ENCODE measurements at places on chromosomes 16 and 17.

GRCh38 chr17:72587773-72588511 lies 467.1 kb downstream of the SOX9 start:
- DNase-seq, result no peak

DNA sequence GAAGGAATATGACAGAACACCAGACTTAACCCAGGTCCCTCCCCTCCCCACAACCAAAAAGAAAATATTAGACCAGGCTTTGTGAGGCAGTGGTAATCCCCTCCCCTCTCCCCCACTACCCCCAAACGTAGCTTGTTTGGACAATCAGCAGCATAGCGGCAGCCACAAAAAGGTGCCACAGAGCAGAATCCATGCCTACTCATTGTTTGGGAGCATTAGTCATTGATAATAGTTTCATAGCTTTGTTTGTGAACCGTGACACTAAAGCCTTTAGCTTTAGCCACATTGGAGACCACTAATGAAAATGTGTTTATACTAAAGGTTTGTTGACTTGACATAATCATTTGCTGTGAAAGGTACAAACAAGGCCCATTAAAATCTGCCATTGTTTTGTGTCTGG lies 65.1 kb downstream of the NUP93 start:
- DNase-seq, result no peak

- DNase-seq, result no peak
These were observed at the start of gene FBXO39 for GRCh38 chr17:6775871-6776405. TSS of gene FBXO39 (plus strand) at chr17:6776215. CDS start at chr17:6779869, 3,654 bp downstream.

GRCh38 chr17:75589919-75590303 lies 2.3 kb downstream of the MYO15B start:
- no peak for DNase-seq

GRCh38 chr17:68718465-68718864 lies 117.3 kb upstream of the FAM20A start:
- DNase-seq, result no peak

- no peak for DNase-seq
These were observed 33.6 kb downstream of the HAPSTR1 start for GRCh38 chr16:9124908-9125584.

- peak; percentile 22 for DNase-seq
These were observed 2.0 kb downstream of the DYNLL2 start for GRCh38 chr17:58085039-58085715.

- DNase-seq, result no peak
These were observed 6.7 kb downstream of the PIPOX start for GRCh38 chr17:29049541-29050145.

DNA sequence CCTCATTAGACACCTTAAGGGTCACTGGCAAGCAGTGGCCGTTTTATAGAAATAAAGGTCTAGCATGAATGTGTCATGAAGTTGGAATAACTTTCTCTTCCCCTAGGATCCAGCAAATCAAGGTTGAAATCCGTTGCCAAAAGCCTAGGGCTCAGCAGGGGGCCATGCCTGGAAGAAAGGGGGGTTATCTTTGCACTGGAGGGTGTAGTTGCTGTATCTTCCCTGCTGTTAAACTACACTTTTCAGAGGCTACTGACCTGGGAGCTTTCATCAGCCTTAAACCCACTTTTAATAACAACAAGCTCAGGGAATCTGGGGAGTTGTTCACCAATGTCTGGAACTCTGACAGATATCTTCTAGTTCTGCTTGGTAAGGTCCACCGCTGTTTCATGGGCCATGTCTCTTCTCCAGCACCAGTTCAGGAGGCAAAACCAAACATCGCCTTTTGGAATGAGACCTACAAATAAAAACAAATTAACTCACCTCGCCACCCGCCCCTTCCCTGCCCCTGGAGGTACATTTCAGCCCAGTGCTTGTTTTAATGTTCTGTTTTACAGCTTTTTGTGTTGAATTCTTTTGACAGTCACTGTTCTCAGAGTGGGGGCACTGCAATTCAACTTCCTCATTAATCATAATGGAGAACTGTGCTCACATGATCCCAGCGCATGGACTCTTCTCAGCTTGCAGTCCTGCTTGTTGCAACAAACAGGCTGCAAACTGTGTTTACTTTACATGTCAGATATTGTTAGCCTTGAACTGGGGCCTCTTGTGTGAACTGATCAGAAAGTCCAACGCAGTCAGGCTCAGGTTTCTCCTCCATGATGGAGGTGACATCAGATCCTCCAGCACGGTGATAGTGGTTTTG lies 508.7 kb downstream of the KCNJ2 start:
- no peak for DNase-seq

GRCh38 chr16:35754391-35755369 lies 2295.3 kb downstream of the TP53TG3F start:
- no peak for DNase-seq

DNA sequence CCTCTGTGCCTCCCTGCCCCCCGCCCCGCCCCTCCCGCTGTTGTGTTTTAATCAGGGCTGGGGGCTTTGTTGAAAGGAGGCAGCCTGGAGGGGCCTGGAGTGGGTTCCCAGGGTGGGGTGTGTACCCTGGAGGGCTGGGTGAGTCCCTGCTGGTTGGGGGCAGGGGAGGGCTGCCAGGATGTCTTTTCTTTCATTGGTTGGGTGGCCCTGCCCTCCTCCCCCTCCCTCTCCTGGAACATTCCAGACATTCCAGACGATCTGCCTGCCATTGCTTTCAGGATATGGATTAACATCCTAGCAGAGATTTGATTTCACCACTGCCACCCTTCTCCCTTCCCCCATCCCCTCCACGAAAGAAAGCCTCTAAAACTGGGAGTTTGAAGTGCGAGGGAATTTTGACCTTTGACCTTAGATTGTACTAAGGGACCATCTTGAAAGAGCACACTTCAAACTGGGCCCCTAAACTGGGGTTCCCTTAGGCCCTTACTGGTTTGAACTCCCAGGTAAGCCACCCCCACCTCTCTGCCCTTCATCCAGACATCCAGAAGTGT lies 25.3 kb downstream of the IGF2BP1 start:
- DNase-seq, result no peak

- no peak for DNase-seq
These were observed 3.3 kb upstream of the CSNK2A2 start for GRCh38 chr16:58201163-58201562.

DNA sequence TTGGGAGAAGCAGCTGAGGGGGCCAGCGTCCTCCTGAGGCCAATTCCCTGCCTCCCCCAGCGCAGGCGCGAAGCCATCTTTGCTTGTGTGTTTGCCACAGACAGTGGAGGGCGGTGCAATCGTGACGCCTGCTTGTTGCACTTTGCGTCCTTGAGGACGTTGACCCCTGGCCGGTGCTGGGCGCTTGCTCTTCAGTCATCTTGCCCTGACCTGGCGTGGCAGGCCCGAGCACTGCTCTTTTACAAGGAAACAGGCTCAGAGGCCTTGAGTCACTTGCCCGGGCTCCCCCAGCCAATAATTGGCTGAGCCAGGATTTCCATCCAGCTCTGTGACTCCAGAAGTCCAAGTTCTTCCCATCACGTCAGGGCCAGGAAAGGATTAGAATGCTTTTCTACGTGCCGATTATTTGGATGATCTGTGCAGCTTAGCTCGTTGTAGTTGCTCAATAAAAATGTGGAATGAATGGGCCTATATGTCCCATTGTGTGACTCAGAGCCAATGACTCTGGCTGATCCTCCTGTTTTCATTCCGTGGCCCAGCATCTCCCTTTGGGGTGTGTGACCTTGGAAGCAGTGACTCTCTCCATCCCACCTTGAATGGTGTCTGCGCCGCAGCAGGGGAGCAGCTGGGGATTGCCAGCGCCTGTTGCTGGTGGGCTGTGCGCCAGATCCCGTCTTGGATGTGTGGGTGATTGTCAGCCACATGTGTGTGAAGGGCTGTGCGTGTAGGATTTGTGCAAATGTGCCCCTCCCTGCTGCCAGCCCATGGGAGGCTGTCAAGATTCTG lies 214.1 kb downstream of the SEC14L1 start:
- DNase-seq, result peak; percentile 56

- no peak for DNase-seq
These were observed 19.0 kb downstream of the CCDC57 start for GRCh38 chr17:82193520-82194220.

Measured in NCI-H446 (cell line).